Memory B cell (primary cell): ENCODE measurements at places on chromosomes 3 and 15.

DNA sequence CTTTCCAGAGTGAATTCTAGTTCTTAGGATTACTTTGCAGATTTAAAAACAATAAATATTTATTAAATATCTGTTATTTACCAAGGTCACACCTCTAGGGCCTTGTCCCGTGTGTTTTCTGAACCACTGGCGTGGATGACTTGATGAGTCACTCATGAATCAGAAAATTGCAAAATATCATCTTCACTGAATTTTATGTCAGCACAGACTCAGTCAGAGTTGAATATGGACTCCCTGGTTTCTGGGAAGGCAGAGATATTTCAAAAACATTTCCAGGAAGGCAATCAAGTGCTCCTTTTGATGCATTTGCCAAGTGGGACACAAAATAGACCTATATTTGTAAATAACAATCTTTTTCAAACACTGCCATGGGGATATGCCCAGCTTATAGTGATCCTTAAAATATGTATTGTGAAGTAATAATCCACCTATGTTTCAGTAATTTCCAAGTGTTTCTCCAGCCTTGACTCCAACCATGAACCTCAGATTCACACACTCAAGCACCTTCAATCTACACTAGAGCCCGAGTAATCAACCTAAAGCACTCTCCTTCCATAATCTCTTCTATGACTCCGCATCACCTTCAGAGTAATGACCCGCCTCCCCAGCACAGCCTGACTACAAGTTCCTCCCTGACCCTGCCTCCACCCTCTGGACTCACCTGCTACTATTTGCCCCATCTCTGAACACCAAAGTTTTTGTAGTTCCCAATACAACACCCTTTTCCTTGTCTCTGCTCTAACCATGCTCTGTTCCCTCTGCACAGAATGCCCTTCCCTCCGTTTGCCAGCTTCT lies 24.3 kb downstream of the DPH3 start:
- no peak for DNase-seq

- DNase-seq: no peak
Measured at GRCh38 chr15:90598031-90598577, 68.4 kb downstream of the CRTC3 start.

DNA sequence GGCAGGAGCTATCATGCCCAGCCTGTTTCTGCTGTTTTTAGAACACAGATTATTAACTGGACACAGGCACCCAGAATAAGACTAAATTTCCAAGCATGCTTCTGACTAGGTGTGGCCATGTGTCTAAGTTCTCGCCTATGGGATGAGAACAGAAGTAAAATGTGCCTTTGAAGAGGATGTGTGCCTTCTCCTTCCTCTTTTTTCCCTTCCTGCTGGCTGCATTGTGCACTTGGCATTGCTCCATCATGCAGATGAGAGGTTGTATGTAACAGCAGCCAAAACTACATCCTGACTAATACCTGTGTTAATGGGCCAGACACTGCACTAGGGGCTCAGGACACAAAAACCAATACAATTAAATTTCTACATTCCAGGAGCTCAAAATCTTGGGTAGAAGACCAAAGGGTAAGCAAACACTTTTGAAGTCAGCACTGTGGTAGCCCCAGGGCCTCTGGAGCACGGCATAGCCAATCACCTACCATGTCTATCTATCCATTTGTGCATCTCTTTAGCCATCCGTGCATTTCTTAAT lies 40.9 kb upstream of the RNU6-1 start:
- no peak for DNase-seq

- DNase-seq: no peak
Measured at GRCh38 chr3:110767838-110768237, 303.8 kb upstream of the NECTIN3 start.

DNA sequence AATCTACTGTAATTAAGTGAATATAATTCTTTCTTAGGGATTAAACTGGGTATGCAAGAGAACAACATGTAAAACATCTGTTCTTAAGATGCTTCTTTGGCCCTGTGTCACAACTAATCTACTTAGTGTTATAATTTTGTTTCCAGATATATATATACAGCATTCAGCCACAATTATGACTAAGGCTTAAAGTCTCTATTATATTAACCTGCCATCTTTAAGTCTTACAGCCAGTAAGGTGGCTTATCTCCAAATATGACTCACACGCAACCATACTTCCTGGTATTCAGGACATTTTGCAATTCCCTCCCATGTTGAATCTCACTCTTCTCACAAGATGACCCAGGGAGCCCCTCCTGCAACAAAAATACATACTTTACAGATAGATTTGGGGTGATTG lies 6.6 kb upstream of the KBTBD8 start:
- no peak for DNase-seq
